ENCODE measurements at places on chromosomes 13 and 19.

DNA sequence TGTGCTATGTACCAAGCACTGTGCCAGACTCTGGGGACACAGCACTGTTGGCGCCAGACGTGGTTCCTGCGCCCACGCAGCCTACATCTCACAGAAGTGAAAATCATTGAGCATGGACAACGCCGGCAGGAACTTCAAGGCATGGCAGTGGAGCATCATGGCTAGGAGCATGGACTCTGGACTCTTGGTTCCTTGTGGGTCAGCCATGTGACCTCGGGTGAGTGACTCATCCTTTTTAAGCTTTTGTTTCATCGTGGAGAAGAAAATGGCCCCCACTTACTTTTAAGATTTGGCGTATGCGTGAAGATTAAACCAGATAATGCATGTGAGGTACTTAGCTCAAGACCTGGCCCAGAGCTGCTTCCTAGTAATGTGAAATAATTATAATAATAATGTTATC is 988.5 kb downstream of the UQCRFS1 start:
- H3K4me3 ChIP-seq, result no peak overlapping the region
- H3K27me3 ChIP-seq, result no peaks in the 10 kb centered on the region
- DNase-seq, result no peak
- H3K36me3 ChIP-seq, result no peaks in the 10 kb centered on the region

- H3K4me1 ChIP-seq, result peaks cover 37% of the 10 kb centered on the region
- H3K27me3 ChIP-seq, result no peaks in the 10 kb centered on the region
- no peak for DNase-seq
- peak overlapping the region; percentile 96 for H3K27ac ChIP-seq
- peak overlapping the region; percentile 88 for H3K4me3 ChIP-seq
These were observed 634 bp upstream of the DIAPH3 start for GRCh38 chr13:60164234-60164889.

DNA sequence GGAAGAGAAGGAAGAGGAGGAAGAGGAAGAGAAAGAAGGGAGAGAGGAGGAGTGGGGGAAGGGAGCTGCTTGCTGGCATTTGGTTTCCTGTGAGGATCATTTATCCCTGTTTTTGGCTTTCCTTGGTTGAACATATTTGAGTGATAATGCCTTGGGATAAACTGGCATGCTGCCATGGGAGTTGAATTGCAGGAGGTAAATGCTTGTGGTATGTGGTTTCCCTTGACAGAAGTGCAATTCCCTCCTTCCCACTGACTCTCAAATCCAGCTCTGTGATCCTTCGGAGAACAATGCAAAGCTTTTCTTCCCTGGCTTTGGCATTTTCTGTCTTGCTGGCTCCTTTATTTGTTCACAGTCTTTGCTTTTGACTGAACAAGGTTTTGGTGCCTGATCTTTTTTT is 27.2 kb upstream of the CBY2 start:
- H3K27me3 ChIP-seq, result no peaks in the 10 kb centered on the region
- peaks cover 2% of the 10 kb centered on the region for H3K36me3 ChIP-seq
- peaks cover 5% of the 10 kb centered on the region for H3K4me1 ChIP-seq
- DNase-seq, result no peak
- no peak overlapping the region for H3K4me3 ChIP-seq
- H3K27ac ChIP-seq, result no peak overlapping the region

GRCh38 chr13:44148159-44148914 is 225.3 kb upstream of the SERP2 start:
- H3K36me3 ChIP-seq, result peaks cover under 1% of the 10 kb centered on the region
- peaks cover 7% of the 10 kb centered on the region for H3K27me3 ChIP-seq
- H3K27ac ChIP-seq, result no peak overlapping the region

DNA sequence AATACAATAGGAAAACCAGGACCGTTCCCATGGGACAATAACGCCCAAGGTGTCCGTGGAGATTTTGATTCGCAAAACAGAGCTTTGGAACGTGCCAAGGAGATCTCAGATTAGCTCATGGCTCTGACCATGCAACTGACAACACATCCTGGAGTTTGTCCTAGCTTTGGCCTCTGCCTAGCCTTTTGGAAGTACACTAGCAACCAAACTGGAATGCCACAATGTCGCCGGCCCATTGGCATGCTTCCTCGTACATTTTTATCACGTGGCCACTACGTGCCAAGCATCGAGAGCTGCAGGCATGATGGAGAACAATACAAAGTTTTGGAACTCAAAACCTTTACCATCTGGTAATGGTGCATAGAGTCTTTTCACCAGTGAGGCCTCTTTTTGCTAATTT is 256.5 kb downstream of the DCLK1 start:
- H3K4me3 ChIP-seq, result no peak overlapping the region
- H3K4me1 ChIP-seq, result no peaks in the 10 kb centered on the region
- no peak overlapping the region for H3K27ac ChIP-seq
- DNase-seq, result no peak

DNA sequence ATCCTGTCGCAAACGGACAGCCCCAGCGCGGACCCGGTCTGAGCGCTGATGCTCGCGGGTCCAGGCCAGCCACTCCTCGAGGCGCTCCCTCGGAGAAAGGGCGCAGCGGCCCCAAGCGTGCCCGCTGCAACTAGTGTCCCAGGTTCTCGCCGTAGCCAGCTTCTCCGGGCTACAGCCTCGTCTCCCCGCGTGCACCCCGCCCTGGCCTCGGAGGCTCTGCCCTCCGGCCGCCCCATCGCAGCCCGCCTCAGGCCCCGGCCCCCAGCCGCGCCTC is 487 bp downstream of the FLT1 start:
- H3K36me3 ChIP-seq, result peaks cover 2% of the 10 kb centered on the region
- no peak for DNase-seq
- peak overlapping the region; percentile 55 for H3K4me3 ChIP-seq

DNA sequence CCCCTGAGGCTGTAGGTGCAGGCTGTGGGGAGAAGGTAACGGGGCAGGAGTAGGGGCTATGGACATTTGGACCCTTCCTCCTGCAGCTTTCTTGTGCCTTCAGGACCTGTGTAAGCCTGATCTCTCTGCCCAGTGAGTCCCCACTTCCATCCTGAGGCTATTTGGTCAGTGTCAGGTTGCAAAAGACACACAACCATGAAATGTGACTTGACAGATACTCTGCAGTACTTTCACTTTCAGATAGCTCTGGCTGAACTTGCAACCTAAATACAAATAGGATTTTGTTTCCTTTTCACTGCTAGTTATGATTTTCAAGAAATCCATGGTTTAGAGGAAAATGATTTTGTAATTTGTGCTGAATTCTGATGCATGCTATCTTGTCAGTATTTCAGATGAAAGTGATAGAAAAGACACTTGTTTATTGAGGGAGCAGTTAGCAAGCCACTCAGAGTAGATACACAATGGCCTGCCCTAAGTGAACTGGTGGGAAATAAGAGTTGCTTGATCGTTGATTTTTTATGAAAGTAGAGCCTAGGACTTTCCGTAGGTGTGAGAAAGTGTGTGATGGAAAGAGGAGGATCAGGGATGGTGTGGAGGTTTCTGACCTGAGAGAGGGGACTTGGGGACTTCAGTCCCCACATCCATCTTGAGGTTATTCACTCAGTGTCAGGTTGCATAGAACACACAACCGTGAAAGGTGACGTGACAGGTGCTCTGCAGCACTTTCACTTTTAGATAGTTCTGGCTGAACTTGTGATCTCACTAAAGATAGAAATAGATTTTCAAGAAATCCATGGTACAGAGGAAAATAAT is 18.1 kb upstream of the EID2 start:
- peaks cover 1% of the 10 kb centered on the region for H3K36me3 ChIP-seq
- peak; percentile 33 for DNase-seq
- H3K27ac ChIP-seq, result peak overlapping the region; percentile 91
- H3K4me1 ChIP-seq, result peaks cover 35% of the 10 kb centered on the region
- H3K27me3 ChIP-seq, result no peaks in the 10 kb centered on the region
- H3K4me3 ChIP-seq, result peak overlapping the region; percentile 52

DNA sequence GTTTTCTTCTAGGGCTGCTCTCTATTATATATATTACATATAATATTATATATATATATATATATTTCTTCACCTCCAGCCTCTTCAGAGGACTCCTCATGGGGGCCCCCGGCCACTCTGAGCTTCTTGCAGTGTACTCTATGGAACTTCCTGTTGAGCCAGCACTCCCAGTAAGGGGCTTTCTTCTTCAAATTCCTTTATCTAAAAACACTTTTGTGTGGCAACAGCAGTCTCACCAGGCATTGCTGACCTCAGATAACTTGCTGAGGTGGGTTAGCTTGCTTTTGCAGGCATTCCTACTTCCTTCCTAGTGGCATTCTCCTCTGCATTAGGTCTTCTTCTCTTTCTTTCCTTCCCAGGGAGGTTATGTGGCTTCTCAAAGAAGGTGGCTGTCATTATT is 381.5 kb downstream of the MYO16 start:
- H3K4me3 ChIP-seq, result no peak overlapping the region
- H3K27ac ChIP-seq, result no peak overlapping the region
- DNase-seq, result no peak
- H3K36me3 ChIP-seq, result no peaks in the 10 kb centered on the region
- peaks cover 3% of the 10 kb centered on the region for H3K27me3 ChIP-seq

GRCh38 chr13:66137384-66137783 is 1092.8 kb downstream of the PCDH9 start:
- no peak overlapping the region for H3K4me3 ChIP-seq
- H3K36me3 ChIP-seq, result no peaks in the 10 kb centered on the region
- no peak for DNase-seq
- H3K4me1 ChIP-seq, result no peaks in the 10 kb centered on the region
- no peaks in the 10 kb centered on the region for H3K27me3 ChIP-seq

DNA sequence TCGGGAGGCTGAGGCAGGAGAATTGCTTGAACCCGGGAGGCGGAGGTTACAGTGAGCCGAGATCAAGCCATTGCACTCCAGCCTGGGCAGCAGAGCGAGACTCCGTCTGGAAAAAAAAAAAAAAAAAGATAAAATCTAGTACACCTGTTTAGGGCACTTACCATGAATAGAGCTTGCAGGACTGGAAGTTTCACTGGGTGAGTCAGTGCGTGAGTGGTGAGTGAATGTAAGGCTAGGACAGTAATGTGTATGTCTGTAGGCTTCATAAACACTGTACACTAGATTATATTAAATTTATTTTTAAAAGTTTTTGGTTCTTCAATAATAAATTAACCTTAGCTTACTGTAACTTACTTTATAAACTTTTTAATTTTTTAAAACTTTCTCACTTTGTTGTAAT is 22.9 kb downstream of the PPP5C start:
- peaks cover 20% of the 10 kb centered on the region for H3K36me3 ChIP-seq
- H3K27me3 ChIP-seq, result no peaks in the 10 kb centered on the region
- H3K27ac ChIP-seq, result no peak overlapping the region
- DNase-seq, result no peak
- no peak overlapping the region for H3K4me3 ChIP-seq

DNA sequence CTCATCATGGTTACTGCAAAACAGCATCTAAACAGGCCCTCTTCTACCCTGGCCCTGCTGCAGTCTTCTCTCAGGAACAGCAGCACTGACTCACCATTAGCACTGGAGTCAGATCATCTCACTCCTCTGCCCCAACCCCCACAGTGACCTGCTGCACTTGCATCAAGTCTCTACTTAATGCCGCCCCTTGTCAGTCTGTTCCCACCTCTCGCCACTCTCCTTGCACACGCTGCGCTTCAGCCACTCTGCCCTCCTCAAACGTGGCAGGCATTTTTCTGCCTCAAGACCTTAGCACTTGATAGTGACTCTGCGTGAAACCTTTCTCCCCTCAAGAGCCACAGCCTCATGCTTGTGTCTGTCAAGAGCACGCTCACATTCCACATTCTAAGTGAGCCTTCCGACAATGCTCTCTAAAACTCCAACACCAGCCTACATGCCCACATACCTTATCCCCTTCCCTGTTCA is 22.1 kb downstream of the MIPEP start:
- DNase-seq, result no peak
- H3K27me3 ChIP-seq, result no peaks in the 10 kb centered on the region
- H3K27ac ChIP-seq, result no peak overlapping the region
- no peak overlapping the region for H3K4me3 ChIP-seq
- no peaks in the 10 kb centered on the region for H3K36me3 ChIP-seq

DNA sequence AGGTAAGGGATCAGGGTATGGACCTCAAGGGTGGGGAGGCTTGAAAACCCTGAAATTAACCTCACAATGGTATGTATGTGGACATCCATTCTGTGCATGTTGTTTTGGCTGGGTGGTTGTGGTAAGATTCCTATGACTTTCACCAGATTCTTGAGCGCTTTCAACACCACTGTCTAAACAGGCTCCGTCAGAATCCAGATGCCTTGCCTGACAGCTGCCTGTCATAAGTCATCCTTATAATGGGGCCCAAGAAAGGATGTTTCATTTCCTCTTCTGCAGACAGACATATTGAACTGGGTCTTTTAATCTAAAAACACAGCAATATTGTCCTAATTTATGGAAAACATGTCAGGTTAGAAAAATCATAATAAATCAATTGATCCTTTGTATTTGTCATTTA is 41.3 kb downstream of the ALOX5AP start:
- H3K27ac ChIP-seq, result no peak overlapping the region
- H3K4me1 ChIP-seq, result peaks cover 27% of the 10 kb centered on the region
- no peak overlapping the region for H3K4me3 ChIP-seq
- H3K36me3 ChIP-seq, result peaks cover 13% of the 10 kb centered on the region
- H3K27me3 ChIP-seq, result peaks cover 21% of the 10 kb centered on the region

- no peaks in the 10 kb centered on the region for H3K36me3 ChIP-seq
- H3K27me3 ChIP-seq, result no peaks in the 10 kb centered on the region
- DNase-seq, result no peak
- no peak overlapping the region for H3K4me3 ChIP-seq
These were observed 6.5 kb upstream of the EDDM13 start for GRCh38 chr19:56266051-56266450.

DNA sequence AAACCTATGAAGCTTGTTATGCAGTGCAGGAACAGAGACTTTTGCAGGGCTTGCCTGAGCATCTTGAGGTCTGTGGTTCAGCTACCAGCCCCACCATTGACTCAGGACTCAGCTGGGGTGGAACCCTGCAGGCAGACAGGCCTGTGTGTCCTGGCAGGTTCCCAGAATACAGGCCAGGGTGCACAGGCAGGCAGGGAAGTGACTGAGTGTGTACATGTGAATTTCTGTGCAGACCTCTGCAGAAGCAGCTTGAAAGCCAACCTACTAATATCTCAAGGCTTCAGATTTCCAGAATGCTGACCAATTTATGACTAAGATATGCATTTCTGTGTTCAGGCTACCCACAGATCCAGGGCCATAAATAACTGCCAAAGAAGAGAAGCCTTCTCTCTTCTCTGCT is 254.4 kb downstream of the DLEU7 start:
- peaks cover 24% of the 10 kb centered on the region for H3K4me1 ChIP-seq
- no peak overlapping the region for H3K27ac ChIP-seq
- no peaks in the 10 kb centered on the region for H3K36me3 ChIP-seq
- no peak for DNase-seq

GRCh38 chr19:51277112-51277511 is 26.2 kb downstream of the SIGLECL1 start:
- peaks cover 33% of the 10 kb centered on the region for H3K27me3 ChIP-seq
- no peak for DNase-seq
- H3K4me1 ChIP-seq, result peaks cover 19% of the 10 kb centered on the region
- H3K4me3 ChIP-seq, result no peak overlapping the region
- no peaks in the 10 kb centered on the region for H3K36me3 ChIP-seq
- no peak overlapping the region for H3K27ac ChIP-seq

All from activated CD4-positive, alpha-beta T cell treated with anti-CD3 and anti-CD28 coated beads, Interleukin-2, amount 10 ng/mL, durations not matched to agents 7 days and 5 days (primary cell).